ENCODE measurements at places on chromosomes 7 and 10. TPM values are rescaled to one million over a fixed set of nuclear protein-coding genes. Genes with fewer than 3 reads are reported as not detected.
A peak's percentile ranks its signal among the peaks of the same experiment; 100 is the strongest.

DNA sequence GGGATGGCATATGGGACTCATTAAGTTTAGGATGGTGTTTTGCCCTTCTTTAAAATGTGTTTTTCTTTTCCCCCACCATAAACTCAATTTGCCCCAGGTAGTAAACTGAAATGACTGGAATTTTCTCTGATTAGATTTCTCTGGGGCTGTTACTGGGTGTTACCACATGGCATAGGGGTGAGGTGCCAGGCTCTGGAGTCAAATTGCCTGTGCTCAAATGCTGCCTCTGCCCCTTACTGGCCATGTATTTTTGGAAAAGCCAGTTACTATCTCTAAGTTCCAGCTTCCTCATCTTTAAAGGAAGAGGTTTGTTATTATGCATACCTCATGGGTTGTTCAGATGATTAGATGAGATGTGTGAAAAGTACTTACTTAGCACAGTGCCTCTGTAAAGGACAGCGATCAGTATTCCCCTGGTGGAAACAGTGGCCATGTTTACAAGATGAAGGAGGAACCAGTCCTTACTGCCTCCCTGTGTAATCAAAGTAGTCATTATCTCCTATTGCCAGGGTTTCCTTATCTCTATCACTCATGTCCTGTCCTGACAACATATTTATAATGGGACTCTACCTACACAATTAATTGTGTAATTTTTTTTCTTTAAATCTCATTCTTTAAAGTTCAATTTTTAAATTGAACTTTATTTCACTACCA lies 352.0 kb downstream of the KCNMA1 start:
- no peak for DNase-seq

GRCh38 chr7:15916681-15917380 lies 230.3 kb upstream of the MEOX2 start:
- no peak for DNase-seq

DNA sequence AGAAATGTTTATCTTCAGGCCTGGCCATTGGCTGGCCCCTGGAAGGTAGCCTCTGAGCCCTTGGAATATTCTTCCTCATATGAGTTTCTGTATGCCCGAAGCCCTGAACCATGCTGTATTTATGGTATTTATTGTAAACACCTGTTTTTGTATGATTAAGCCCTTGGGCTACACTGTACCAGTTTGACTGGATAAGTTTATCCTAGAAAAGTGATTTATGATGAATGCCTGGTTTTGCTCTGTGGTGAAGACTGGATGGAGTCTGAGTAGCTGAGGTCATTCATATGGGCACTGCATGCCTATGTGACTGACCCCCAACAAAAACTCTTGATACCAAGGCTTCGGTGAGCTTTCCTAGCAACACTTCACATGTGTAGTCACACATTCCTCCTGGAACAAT lies 66.7 kb downstream of the CASD1 start:
- no peak for DNase-seq

- DNase-seq: peak; percentile 16
Observed at GRCh38 chr7:29442146-29442545, 121.5 kb upstream of the PRR15 start.

- DNase-seq: no peak
Observed at GRCh38 chr7:66576646-66577045, 52.0 kb upstream of the KCTD7 start.

GRCh38 chr10:54587971-54588370 lies 213.1 kb downstream of the PCDH15 start:
- DNase-seq: no peak

Gene OPALIN
- not detected for total RNA-seq

Gene GNAI1
- total RNA-seq: 55.1 TPM

Data from A172 (cell line).